ENCODE measurements at places on chromosomes 5 and 9.

GRCh38 chr9:127938298-127938690 is 640 bp upstream of the DPM2 start:
- DNase-seq: no peak

- no peak for DNase-seq
Measured at GRCh38 chr5:35367526-35367925, 137.2 kb upstream of the PRLR start.

DNA sequence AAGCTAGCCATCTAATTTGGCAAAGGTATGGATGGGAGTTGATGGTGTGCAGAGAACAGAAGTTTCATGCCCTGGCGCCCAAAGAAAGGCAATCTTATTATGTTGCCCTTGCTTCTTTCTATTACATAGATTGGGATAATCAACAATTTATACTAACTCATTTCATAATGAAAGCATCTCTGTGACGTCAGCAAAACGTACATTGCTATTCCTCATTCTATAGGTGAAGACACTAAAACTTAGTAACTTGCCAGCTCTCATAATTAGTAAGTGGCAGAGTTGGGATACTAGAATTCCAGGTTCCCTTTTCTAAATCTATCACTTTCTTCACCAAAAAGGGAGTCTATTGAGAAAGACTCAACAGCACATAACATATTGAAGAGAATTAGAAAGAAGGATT is 374.8 kb downstream of the NR2F1-AS1 start:
- DNase-seq: no peak

GRCh38 chr5:6328173-6328572 is 50.2 kb downstream of the MED10 start:
- no peak for DNase-seq

All from CD4-positive, alpha-beta T cell (primary cell).